ENCODE measurements at places on chromosomes 7 and 10. TPM values are rescaled to one million over a fixed set of nuclear protein-coding genes. Genes with fewer than 3 reads are reported as not detected.

The PDGFA gene
- 38.9 TPM for total RNA-seq

The ASZ1 gene
- not detected for total RNA-seq

The PTPRZ1 gene
- 0.51 TPM for total RNA-seq

DNA sequence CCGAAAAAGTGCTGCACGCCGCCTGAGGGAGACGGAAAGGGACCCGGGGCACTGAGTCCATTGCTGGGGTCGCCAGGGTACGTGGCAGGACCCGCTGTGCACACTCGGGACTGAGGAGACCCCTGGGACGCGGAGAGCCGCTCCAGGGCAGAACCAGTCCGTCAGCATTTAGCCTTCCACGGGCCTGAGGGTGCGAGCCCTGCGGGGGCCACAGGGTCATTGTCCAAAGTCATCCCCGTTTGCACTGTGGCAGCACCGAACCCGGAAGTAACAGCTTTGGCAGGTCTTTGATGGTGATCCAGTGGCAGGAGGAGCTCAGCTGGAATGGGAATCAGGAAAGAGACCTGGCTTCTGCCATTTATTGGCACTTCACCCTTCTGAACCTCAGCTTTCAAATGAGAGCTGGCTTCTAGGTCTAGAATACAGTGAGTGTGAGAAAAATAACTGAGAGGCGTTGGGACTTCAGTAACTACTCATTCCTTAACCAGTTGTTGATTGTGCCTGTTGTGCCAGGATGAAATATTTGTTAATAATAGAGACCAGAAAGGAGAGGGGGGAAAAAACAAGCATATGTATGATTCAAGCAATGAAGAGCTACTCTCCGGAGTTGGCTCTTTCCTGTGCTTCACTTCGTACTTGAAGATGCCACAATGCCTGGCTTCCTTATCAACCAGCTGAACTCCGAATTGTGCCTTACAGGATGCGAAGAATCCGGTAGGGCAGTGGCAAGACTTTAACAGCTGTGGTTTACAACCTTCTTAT lies 811 bp upstream of the ARHGAP12 start:
- peak; percentile 81 for DNase-seq

Measured in cardiac septum (tissue), 1 donor.